Stomach (tissue), 19 donors: ENCODE measurements at places on chromosomes 3 and 15. TPM values are rescaled to one million over a fixed set of nuclear protein-coding genes. Genes with fewer than 3 reads are reported as not detected.

Gene ACTC1
- total RNA-seq: not detected

- H3K27me3 ChIP-seq: no peaks in the 10 kb centered on the region
- H3K4me3 ChIP-seq: no peak overlapping the region
- no peaks in the 10 kb centered on the region for H3K36me3 ChIP-seq
- no peaks in the 10 kb centered on the region for H3K4me1 ChIP-seq
- no peak for DNase-seq
- no peak overlapping the region for H3K27ac ChIP-seq
These were observed 29.5 kb upstream of the TSEN2 start for GRCh38 chr3:12454816-12455121.

GRCh38 chr3:170614214-170614966 is 28.5 kb upstream of the SLC7A14 start:
- no peak for DNase-seq
- H3K4me1 ChIP-seq: no peaks in the 10 kb centered on the region

Gene CFAP161
- 2.6 TPM for total RNA-seq

- H3K4me3 ChIP-seq: no peak overlapping the region
- no peaks in the 10 kb centered on the region for H3K27me3 ChIP-seq
- no peaks in the 10 kb centered on the region for H3K4me1 ChIP-seq
These were observed 156.8 kb upstream of the PDZRN3 start for GRCh38 chr3:73781541-73781940.

DNA sequence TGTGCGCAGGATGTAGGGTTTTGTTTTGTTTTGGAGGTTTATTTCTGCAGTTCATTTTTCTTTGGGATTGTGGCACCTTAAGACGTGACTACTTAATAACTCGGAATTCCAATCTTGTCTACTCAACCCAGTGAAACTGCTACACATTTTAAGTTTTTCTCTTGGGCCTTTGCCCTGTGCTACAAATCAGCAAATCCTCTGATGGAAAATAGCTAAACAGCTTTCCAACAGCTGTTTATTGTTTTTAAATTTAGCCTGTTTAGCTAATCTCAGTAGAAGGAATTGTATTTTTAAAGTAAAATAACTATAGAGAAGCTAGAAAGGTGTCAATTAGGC is 48.4 kb downstream of the OPA1 start:
- H3K4me3 ChIP-seq: no peak overlapping the region
- peaks cover 89% of the 10 kb centered on the region for H3K36me3 ChIP-seq
- no peak overlapping the region for H3K27ac ChIP-seq
- H3K4me1 ChIP-seq: peaks cover 20% of the 10 kb centered on the region
